ENCODE measurements at places on chromosomes 6 and 20. TPM values are rescaled to one million over a fixed set of nuclear protein-coding genes. Genes with fewer than 3 reads are reported as not detected.

The TGIF2 gene
- 1.4 TPM for polyA plus RNA-seq

The RAMACL gene
- polyA plus RNA-seq: 0.16 TPM

The EMILIN3 gene
- 0.43 TPM for polyA plus RNA-seq

The SFTA2 gene
- polyA plus RNA-seq: 421 TPM

The PSORS1C2 gene
- polyA plus RNA-seq: 0.81 TPM

The ARFGEF3 gene
- polyA plus RNA-seq: 0.20 TPM

The SLPI gene
- 1,481 TPM for polyA plus RNA-seq

The PSMB1 gene
- 228 TPM for polyA plus RNA-seq

The PNPLA1 gene
- 0.02 TPM for polyA plus RNA-seq

The RAET1E gene
- polyA plus RNA-seq: 25.1 TPM

The CGA gene
- polyA plus RNA-seq: not detected

The GINS1 gene
- polyA plus RNA-seq: 5.9 TPM

The EPPIN gene
- polyA plus RNA-seq: not detected

The FOXF2 gene
- polyA plus RNA-seq: 8.1 TPM

The KCNQ5 gene
- 0.18 TPM for polyA plus RNA-seq

The SNTA1 gene
- polyA plus RNA-seq: 6.1 TPM

The PRSS35 gene
- 0.02 TPM for polyA plus RNA-seq

The MYBL2 gene
- polyA plus RNA-seq: 9.3 TPM

The ADTRP gene
- polyA plus RNA-seq: 0.31 TPM

Measured in esophagus (tissue), 2 donors.